NCI-H187 treated with DMSO at 0.1 percent for 48 hours (cell line): ENCODE measurements at places on chromosomes 2 and 18.

DNA sequence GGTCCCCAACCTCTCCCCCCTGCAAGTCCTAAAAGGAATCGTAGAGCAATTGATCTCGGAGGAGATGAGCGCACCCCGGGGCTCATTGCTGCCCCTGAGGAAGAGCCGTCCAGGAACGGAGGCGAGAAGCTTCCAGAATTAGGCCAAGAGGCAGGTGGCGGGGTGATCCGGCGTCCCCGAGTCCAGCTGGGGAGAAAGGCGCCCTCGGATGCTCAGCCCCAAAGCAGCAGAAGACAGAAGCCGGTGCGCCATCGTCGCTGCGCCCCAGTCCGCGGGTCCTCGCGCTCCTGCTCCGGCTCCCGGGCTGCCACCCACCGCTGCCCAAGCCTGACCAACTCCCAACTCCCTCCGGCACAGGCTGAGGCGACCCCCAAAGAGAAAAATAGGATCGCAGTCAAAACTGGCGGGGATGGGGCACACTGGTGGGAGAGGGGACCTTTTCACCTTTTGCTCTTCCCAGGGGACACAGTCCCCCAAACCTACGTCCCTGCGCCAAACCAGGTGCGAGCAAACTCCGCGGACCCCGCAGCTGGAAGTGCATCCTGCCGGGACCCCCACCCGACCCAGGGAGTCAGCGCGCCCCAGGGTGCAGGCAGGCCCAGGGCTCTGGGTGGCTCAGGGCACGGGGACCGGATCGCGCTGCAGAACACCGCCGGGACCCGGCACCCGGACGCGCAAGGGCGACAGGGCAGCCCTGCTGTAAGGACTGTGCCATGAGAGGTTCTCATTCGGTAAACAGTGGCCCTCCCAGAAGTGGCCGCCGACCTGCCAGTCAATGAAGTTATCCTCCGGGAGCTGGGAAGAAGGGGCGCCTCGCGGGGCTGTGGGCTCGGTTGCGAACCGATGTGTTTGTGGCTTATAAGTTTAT, 8.4 kb upstream of the MEIS1 start:
- no peak for DNase-seq

DNA sequence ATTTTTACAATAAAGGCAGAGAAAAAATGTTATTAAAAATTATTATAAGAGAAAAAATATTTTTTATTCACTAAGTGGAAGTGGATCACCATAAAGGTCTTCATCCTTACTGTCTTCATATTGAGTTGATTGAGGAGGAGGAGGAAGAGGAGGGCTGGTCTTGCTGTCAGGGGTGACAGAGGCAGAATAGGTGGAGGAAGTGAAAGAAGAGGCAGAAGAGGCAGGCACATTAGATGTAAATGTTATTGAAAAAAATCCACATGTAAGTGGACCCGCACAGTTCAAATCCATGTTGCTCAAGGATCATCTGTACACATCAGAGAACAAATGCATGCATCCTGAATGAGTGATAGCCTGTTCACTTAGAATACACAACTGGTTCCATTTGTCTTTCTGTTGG, 6.4 kb upstream of the SPATS2L start:
- DNase-seq: no peak

DNA sequence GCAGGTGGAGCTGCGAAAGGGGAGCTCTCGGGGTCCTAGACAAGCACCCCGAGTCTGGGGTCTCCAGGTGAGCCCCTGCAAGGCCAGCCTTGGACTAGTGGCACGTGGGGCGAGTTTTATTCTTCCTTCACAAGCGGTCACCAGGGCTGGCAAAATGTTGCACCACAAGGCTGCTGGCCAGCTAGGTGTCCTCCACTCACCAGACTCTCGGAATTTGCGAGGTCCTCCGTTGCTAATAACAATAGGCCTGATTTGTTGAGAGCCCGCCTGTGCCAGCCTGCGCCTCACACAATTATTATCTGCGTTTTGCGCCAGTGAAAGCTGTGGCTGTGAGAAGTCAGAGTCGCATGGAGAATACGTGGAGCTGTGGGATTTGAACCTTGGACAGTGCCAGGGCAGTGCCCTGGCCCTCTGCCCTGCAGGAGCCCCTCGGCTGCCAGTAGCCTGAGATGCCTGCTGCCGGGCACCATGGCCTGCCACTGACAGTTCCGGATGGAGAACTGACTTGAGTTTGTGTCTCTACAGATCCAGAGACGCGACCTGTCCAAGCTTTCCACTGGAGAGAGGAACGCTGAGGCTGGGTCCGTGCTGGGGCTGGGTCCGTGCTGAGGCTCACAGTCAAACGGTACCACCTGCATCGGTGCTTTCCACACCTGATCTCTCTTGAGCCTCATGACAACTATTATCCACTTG, 77.6 kb upstream of the ODC1 start:
- no peak for DNase-seq

- no peak for DNase-seq
These were observed 47.1 kb upstream of the XIRP2 start for GRCh38 chr2:166841152-166841551.

DNA sequence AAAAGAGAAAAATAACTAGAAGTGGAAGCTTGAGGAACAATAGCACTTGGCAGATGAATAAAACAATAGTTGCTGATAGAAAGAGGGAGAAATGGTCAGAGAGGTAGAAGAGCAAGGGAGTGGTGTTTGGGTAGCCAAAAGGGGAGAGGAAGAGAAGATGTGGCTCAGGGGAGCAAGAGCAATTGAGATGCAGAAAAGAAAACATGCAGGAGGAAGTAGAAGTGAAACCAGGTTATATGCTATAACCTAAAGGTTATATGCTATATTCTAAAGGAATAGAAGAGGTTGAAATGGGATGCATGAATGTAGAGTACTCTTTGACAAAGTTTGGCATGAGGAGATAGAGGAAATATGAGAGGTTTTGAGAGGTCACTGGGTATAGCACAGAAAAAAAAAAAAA, 759.5 kb downstream of the SATB2 start:
- DNase-seq: no peak

DNA sequence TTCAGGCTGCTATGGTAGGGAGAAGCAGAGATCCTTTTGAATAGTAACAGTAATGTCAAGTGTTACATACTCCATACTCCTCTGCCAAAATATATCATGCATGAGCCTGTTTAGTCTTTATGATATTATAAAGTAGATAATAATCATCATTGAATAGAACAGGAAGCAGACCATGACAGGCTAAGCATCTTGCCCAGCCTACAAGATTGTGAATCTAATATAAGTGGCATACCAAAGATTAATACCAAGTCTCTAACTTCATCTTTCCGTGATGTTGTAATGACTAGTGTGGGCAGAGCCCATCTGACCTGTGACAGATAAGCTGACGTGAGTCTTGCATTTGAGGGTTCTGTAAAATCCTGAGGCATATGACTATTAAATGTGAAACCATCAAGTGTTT, 13.1 kb downstream of the NDUFB3 start:
- DNase-seq: no peak

DNA sequence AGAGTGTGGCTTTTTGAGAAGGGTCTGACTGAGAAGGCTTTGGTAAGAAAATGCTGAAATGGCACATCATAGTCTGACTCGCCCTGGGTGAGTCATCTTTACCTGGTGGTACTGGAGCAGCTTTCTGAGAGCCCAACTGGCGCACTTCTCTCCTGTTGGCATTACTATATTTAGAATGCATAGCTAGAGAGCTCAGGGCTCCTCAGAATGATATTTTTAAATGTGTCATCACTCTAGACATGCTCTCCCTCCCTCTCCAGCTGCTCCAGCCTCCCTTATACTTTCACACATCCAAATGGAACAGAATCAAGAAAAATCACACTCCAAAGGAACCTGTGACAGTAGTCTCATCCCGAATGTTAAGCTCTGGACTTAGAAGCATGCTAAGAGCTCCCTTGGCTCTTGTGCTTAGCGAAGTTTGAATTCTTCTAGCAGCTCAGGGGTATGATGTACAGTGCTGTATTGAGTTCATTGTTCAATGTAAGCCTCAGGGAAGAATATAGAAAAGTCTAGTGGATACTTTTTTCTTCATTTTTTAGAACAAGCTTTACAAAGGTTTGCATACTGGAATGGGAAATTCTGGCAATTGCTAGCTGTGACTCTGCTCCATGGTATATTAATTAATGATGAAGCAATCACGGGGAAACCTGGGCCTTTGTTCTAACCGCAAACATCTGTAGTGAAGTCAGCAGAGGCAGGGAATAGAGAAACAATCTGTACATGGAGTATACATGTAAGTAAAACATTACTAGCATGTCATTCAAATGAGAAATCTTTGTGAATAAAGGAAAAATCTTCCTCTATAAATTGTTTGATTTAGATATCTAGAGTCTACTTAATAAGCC, 751.2 kb upstream of the NRXN1 start:
- DNase-seq: peak; percentile 11

GRCh38 chr2:190651413-190651812, 2.5 kb downstream of the NAB1 start:
- no peak for DNase-seq

GRCh38 chr2:197296835-197297234, 13.7 kb downstream of the ANKRD44 start:
- DNase-seq: no peak

- no peak for DNase-seq
These were observed 65.4 kb upstream of the TMEM182 start for GRCh38 chr2:102696463-102696862.
